ENCODE measurements at places on chromosomes 2 and 18.

DNA sequence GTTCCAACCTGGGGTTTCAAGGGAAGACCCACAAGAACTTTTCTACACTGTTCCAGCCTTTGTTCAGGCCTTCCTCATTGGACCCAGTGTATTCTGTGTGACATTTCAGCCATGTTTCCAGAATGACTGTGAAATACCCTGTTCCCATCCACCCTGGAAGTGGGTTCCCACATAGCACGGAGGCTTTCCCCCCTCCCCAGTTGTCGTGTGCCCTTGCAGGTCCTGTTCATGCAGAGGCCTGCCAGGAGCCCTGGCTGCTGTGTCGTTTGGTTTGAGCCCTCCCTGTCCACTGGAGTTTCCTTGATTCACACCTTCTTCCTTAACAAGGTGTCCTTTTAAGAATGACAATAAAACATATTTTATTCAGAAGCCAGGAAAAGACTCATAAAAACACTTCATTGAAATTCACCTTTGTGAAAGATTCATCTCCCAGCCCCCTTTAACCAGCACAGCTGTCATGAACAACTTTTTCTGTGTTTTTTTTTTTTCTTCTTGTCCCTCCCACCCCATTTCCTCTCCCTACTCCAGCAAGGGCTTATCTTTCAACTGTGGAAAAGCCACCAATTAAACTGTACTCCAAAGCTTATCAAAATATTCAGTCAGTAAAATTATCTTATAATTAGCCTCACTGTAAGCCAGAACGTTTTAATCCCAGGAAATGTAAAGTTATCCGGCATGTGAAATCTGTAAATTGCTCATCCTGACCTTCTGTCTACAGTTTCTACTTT, 106.4 kb downstream of the ACOXL start:
- DNase-seq = no peak

GRCh38 chr2:117323331-117323730, 491.2 kb upstream of the DDX18 start:
- no peak for DNase-seq

- DNase-seq = no peak
These were observed 17.3 kb downstream of the MTA3 start for GRCh38 chr2:42585779-42586178.

GRCh38 chr2:74174909-74175308, 3.8 kb downstream of the MOB1A start:
- DNase-seq = no peak

GRCh38 chr2:236563953-236564352, 5.7 kb upstream of the ACKR3 start:
- DNase-seq = no peak

DNA sequence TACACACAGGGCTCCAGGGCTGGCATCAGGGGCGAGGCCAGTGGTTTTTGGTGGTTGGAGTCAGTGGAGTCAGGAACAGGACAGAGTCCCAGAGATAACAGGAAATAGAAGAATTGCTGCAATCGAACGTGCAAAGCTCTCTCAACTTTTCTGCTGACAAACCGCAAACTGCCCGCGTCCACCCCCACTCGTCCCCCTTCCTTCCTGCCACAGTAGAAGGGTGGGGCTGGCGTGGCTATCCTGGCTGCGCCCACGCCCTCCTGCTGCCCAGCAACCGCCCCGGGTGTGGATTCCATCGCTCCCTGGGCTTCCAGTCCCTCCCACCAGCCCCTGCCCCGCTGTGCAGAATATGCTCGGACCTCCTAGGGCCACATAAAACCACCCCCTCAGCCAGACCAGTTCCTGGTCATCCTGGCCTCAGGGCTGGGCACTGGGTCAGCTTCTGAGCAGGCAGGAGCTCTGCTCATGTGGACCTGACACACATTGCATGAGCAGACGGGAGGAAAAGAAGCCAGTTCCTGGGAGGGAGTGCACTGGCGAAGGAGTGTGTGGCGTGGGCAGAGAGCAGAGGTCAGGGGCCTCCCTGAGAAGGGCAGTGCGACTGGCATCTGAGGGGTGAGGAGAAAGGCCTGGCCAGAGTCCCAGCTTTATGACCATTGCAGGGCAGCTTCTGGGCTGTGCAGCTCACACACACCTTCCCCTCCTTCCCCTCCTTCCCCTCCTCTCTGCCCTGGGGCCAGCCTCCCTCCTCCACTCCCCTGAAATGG, 85.4 kb upstream of the ATG16L1 start:
- DNase-seq = peak; percentile 68

GRCh38 chr18:63083555-63083954, 236.0 kb downstream of the BCL2 start:
- no peak for DNase-seq

DNA sequence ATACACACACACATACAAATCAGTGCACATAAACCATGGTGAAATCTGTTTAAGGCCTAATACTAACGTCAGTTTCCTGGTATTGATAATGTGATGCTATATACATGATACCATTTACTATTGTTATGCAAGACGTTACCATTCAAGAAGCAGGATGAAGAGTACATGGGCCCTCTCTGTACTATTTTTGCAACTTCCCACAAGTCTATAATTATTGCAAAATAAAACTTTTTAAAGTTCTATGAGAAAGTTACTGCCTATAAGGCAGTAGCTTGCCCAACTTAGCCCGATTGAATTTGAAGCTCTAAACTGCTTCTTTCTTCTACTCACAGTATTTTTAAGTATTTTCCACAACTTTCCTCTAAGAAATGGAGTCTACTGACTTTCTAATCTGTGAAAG, 74.0 kb downstream of the BCL2 start:
- DNase-seq = no peak

- DNase-seq = no peak
These were observed 19.5 kb downstream of the RALBP1 start for GRCh38 chr18:9494778-9495331.

- DNase-seq = no peak
These were observed 529.4 kb downstream of the CCDC85A start for GRCh38 chr2:56713161-56713676.

GRCh38 chr2:68188831-68189230, 31.1 kb downstream of the PNO1 start:
- DNase-seq = no peak

GRCh38 chr2:119291588-119292167, 68.0 kb downstream of the STEAP3 start:
- DNase-seq = no peak

- no peak for DNase-seq
These were observed 124.7 kb upstream of the LRRTM1 start for GRCh38 chr2:80429251-80429650.

- no peak for DNase-seq
These were observed 24.8 kb downstream of the RAB27B start for GRCh38 chr18:54852780-54853675.

GRCh38 chr2:229268626-229269025, 2.5 kb downstream of the PID1 start:
- no peak for DNase-seq

DNA sequence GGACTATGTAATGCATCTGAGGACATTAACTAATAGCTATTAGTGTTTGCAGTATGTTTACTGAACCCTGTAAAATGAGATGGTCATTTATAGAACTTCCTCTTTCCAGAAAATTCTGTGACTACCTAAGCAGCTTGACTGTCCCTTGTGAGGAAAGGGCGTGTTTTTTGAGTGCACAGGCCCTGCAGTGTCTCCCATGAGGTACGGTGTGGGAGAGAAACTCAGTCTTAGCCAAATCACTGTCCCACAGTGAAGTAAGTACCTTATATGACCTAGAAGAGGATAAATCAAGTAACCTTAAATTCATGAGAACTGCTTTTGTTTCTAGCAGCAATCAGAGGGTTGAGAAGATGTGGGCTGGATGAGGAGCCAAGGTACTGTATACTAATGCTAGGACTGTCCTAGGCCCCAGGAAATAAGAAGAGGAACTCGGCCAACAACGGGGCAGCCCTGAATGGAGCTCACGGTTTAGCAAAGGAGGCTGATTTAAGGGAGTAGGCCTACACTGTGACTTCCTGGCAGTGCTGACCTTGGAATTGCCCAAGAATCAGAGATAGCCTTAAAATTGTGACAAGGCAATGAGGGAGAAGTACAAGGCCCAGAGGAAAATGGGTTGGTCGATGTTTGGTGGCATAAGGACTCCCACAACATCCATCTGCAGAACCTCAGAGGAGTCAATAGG, 103.5 kb upstream of the CTAGE1 start:
- DNase-seq = no peak

GRCh38 chr2:129103936-129104878, 785.5 kb upstream of the HS6ST1 start:
- DNase-seq = no peak

DNA sequence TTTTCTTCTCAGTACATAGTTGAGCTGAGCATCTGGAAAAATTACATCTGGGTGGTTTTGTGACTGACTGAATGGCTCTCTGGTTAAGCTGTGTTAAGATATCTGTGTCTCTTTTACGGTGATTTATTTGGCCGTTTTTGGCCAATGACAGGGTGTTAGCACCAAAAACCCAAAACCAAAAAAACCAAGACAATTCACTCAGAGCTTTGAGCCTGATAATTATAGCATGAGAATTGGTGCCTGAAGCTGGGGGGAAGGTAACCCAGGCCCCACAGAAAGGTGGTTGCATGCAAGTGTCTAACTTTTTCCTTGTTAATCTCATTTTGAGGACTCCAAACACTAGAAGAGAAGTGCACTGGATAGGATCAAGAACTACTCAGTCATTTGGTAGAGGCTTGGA, 4.5 kb downstream of the CD28 start:
- no peak for DNase-seq

GRCh38 chr18:63022429-63023022, 297.0 kb downstream of the BCL2 start:
- DNase-seq = no peak

DNA sequence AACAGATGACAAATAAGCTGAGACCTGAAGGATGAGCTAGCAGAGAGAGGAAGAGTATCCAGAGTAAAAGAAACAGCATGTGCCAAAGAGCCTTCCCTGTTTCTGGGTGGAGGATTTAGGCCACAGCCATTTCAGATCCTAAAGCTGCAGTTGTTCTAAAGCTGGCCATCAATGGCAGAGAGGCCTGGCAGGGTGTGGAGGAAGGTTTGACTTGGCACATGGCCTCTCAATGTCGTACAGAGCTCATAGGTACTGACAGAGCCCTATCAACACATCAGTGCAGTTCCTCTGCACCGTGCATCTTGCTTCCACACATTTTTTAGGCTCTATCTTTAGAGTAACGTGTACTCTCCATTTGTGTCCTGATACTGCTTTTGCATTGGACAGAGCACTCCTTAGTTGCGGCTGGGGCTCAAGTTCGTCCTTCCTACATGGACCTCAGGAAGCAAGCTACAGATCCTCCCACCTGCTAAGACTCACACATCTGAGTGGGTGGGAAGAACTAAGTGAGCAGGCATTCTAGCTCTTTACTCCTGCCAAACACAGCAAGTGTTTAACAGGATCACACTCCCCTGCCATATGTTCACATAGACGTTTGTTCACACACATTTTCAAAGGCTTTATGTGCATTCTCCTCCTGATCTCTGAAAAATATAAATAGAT, 3.0 kb upstream of the CHMP3 start:
- no peak for DNase-seq

DNA sequence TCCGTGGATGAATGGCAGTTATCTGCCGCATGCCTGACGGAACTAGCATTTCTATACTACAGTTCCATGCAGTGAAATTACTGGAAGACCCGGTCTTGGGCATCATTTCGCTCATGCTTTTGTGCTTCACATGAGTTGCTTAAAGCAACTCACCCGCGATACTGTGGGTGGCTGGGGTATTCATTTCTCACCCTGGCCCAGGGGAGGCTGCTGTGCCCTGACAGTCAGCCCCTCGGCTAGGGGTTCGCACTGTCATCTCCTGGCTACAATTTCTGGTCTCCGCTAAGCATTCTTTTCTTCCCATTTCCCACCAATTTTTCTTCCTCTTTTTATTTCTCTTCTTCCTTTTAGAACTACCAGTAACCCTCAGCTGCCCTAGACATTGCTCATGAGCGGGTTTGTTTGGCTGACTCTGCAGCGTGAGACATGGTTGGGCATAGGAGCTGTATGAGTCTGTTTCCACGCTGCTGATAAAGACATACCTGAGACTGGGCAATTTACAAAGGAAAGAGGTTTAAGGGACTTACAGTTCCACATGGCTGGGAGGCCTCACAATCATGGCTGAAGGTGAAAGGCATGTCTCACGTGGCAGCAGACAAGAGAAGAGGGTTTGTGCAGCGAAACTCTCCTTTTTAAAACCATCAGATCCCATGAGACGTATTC, 16.5 kb upstream of the CNDP2 start:
- DNase-seq = no peak

DNA sequence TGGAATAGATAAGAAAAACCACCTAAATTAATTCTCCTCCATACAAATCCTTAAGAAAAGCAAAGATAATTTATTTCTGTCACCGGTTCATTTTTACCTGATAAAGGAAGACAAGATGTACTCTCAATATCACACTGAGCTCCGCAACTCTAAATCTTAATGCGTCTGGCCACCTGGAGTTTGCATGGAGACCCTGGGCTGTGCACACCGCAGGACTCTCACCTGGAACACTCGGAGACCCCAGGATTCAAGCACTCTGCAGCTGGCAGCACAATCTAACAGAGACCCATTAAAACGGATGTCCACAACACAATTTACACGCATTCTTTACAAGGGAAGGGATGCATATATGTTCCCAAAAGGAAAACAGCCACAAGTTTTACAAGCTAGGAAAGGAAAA, 72.2 kb downstream of the ZNF516 start:
- no peak for DNase-seq

GRCh38 chr2:150885774-150886386, 375.8 kb downstream of the RBM43 start:
- no peak for DNase-seq

DNA sequence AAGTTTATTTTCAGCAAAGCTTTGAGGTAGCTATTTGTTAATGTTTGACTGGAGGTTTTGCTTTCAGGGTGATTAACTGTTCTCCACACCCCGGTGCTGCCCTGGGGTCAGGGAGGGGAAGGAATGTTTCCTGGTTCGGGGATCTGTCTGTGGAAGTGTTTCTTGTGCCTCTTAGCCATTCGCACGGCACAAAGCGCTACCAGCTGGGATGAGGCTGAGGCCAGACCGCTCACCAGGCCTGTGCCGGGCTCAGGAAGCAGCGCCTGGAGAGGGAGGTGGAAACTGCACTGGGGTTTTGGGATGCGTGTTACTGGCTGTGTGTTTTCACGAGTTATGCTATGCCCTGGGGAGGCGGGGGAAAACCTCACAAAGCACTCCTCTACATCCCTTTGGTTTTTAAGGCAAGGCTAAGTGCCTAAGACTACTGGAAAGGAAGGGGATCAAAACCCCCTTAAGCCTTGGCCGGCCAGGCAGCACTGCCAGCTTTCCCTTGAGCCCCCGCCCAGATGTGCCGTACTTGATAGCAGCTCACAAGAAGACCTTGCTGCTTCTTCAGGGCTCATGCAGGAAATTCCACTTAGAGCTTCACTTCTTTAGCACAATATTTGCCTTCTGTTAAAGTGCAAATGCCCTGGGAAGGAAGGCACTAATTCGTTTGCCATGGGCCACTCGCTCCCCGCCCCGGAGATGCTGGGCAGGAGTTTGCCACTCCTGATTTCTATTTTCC, 65.7 kb upstream of the CNGA3 start:
- DNase-seq = peak; percentile 39
